Neural progenitor cell (in vitro differentiated cells): ENCODE measurements at places on chromosomes 11 and 22. TPM values are rescaled to one million over a fixed set of nuclear protein-coding genes. Genes with fewer than 3 reads are reported as not detected.

Gene C1QTNF5
- total RNA-seq: 0.90 and 3.4 TPM in 2 replicates

- no peak for DNase-seq
These were observed 17.5 kb downstream of the TMPRSS6 start for GRCh38 chr22:37091994-37092393.

DNA sequence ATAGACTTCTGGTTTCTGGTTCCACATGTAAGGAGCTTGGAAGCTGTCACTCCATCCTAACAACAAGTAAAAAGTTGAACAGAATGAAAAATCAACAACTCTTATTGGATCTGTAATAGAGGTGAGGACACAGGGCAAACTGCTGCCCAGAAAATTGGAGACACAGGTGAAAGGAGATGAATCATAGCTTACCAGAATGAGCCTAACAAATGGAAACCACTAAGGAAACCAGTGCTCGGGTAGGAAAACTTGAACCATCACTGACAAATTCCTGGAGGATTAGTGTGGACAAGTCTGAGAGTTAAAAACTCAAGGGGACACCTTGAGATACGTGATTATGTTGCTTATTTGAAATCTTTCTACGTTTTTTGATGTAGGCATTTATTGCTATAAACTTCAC, 52.1 kb downstream of the GDPD4 start:
- DNase-seq: no peak

- DNase-seq: peak; percentile 22
These were observed 219.7 kb downstream of the CEP164 start for GRCh38 chr11:117547195-117547850.

Gene CARD16
- not detected in 2 replicates for total RNA-seq

Gene MACROD1
- 11.9 and 27.8 TPM in 2 replicates for total RNA-seq
